GM23338 (cell line): ENCODE measurements at places on chromosomes 2 and 18.

DNA sequence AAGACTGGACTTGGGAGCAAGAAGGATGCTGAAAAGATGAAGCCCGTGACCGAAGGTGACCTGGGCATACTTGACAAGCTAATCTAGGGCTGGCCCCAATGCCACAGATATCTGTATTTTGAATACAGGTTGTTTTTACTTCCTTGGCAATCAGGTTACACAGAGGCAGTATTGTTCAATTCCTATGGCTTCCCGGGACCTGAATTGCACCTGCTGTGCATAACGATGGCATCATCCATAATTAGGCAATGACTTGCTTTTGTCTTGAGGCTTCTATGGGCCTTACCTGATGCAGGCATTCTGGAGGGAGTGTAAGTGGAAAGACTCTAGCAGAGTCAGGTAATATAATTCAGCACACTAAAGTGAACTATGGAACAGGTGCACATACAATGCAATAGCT is 60.6 kb upstream of the CUL3 start:
- DNase-seq, result peak; percentile 25

GRCh38 chr2:205405752-205406151 is 276.5 kb upstream of the NRP2 start:
- no peak for DNase-seq

GRCh38 chr18:75592527-75592926 is 165.0 kb upstream of the SMIM21 start:
- peak; percentile 10 for DNase-seq

GRCh38 chr18:75871596-75871995 is 444.1 kb upstream of the SMIM21 start:
- no peak for DNase-seq

DNA sequence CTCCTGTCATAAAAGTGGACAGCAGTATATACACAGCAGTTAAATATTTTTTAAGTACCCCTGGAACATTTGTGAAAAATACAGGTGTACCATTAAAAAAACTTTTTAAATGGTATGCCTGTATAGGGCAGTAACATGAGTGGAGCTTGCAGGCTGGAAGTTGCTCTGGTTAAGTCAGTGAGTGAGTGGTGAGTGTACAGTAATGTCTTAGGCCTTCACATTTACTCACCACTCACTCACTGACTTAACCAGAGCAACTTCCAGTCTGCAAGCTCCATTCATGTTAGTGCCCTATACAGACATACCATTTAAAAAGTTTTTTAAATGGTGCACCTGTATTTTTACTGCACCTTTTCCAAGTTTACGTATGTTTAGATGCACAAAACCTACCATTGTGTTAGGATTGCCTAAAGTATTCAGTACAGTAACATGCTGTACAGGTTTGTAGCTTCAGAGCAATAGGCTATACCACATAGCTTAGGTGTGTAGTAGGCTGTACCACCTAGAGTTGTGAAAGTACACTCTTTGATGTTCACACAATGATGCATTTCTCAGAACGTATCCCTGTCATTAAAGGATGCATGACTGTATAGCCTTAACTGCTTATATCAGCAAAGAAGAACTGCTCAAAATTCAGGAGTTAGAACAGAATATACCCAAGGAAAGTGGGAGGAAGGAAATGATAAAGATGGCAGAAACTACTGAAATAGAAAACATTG is 112.6 kb downstream of the EHBP1 start:
- DNase-seq, result no peak

DNA sequence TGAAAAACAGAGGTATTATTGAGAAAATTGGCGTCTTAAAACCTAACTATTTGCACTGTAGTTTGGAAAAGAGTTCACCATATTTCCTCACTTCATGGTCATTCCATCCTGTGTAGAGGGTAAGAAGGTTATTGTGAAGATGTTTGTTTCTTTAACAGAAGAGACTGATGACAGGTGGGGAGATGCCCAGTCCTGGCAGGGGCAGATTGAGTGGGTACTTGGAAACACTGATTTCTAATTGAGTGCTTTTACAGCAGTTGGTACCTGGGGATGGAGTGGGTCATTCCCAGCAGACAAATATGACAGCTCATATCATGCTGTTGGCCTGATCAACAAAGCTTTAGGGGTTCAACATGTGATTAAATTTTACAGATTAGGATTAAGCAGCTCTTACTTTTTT is 67.5 kb downstream of the MYOM1 start:
- no peak for DNase-seq

- no peak for DNase-seq
Observed at GRCh38 chr2:11588228-11589110, 54.6 kb downstream of the GREB1 start.

DNA sequence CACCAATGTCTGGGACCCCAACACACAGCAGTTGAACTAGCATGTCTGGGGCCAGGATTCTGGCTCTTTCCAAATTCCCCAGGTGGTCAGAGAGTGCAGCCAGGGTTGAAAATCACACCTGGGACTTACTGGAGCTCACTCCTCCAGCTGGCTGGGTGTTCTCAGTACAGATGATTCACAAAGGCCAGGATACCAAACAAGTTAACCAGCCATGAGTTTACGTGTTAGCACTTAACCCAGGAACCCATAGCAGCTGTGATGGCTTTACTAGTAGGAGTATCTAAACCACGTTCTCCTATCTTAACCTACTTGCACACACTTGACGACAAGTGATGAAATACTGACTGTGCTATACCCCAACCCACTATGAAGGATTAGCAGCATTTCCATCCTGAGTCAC is 222.8 kb downstream of the FBXO15 start:
- DNase-seq, result no peak

DNA sequence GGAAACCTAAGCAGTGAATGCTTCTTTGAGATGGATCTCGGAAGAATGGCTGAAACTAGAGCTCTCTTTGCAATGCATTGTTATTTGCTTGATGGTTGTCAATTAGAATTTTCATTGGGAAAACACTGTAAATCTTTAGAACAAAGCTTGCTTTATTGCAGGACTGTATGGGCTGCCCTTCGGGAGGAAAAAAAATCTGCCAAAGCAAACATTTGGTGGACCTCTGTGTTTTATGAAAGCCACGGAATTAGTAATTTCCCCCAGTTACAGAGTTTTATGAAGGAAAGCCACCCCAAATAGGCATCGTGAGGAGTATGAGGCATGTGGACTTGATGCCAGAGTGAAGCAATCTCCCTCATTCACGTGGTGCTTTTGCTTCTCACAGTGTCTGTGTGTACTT is 33.5 kb downstream of the RHBDD1 start:
- peak; percentile 28 for DNase-seq

GRCh38 chr2:26631401-26632170 is 9.6 kb downstream of the CIB4 start:
- DNase-seq, result no peak

DNA sequence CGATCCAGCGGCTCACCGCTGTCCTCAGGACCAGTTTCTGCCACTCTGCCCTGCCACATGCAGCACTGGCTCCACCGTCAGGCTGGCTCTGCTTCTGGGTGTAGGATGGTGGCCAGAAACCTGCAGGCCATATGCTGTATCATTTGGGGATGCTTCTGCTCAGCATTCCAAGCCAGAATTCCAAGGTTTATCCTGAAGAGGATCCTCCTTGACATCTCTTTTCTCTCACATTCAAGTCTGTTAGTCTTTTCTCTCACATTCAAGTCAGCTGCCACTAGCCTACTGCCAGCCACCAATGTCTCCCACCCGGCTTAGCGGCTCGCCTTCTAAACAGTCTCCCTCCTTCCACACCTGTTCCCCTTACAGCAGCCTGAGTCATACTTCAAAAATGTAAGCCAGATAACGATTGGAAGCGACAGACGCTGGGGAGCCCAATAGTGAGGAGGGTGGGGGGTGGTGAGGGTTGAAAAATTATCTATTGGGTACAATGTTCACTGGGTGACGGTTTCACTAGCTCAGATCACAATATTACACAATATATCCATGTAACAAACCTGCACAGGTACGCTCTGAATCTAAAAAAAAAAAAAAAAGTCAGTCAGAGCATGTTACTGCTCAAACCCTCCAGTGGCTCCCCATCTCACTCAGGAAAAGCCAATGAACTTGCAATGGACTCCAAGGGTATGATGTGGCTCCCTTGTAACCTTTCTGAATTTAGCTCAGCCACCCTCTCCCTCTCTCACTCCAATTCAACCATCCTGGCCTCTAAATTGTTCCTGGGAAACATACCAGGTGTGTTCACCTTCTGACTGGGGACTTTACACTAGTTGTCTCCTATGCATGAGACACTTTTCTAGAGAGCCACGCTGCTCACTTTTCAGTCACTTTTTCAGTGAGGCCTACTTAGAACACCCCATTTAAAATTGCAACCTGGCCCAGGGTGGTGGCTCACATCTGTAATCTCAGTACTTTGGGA is 38.8 kb upstream of the SP3 start:
- DNase-seq, result peak; percentile 48

- DNase-seq, result no peak
Observed at GRCh38 chr18:478681-479080, 21.8 kb downstream of the COLEC12 start.
